ENCODE measurements at places on chromosomes 2 and 18.

- DNase-seq = no peak
These were observed 30.4 kb downstream of the ANKRD44 start for GRCh38 chr2:197280015-197280702.

DNA sequence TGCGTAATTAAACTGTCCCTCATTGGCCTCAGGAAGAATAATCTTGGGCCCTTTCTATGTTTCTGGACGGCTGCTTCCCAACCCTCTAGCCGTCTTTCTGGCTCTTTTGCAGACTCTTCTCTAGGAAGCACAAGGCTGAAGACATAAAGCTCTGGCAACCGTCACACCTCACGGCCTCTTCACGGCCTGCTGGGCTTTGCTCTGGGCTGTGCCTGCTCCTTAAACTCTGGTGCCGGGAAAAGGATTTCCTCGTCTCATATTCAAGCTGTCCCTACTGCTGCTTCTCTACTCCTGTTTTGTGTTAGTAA is 36.0 kb upstream of the WIPF1 start:
- peak; percentile 27 for DNase-seq

DNA sequence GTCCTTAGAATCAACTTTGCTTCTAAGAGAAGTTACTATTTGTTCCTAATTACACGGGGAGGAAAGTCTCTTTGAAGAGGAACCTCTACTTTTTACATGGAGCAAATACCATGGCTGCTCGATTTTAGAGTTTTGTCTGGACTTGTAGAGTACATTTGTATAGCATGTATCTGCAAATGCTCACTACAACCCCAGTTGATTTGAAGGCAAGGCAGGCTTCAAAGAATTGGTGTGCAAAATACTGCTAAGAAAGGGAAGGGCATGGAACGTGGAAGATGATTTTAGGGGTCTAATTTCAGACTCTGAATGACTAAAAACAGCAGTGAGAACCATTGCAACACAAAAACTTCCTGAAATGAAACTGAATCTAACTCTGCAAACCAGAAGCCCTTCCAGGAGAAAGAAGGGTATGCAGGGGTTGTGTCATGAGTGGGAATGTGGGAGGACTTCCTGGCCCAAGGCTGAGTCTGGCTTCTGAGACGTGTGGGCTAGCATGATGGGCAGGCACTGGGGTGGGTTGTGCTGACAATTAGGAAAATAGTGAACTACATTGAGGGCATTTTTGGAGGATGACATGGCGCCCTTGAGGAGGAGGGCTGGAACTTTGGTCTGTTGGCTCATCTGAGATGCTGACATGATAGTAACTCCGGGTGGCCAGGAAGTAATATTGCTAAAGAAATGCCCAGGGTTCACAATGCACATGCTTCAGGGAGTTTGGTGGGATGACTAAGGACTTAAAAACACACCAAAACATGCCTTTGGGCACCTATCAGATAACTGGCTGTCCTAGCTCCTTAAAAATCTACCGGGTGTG is 18.9 kb upstream of the IL1R2 start:
- no peak for DNase-seq

DNA sequence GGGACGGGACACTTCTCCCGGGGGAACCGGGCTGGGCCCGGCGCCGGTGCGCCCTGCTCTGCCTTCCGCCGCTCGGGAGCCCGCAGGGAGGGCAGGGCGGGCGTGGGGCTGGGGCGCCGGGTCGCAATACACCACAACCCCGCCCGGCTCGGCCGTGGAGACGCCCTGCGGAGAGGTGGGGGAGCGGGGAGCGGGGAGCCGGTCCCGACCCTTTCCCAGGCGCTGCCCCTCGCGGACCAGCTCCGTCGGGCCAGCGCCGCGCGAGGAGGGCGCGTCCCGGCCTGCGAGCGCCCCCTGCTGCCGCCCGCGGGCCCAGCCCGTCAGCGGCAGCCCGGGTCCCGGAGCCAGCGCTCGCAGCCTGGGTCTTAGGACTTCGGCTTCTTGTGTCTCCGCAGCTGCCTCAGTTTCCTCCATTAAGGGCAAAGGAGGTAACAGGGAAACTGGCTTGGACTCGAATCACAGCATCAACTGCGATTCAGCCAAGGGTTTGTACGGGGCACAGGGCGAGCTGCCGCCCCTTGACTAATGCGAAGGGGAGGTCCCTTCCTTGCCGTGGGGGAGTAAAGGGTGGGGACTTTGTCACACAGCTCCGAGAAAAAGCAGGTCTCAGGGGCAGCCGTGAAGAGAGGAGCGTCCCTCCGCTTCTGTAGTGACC is 635 bp upstream of the ADRA2B start:
- peak; percentile 57 for DNase-seq

GRCh38 chr2:95361216-95361980 is 41.1 kb upstream of the FAHD2A start:
- DNase-seq = no peak

GRCh38 chr2:19138264-19138825 is 220.1 kb downstream of the OSR1 start:
- DNase-seq = no peak

DNA sequence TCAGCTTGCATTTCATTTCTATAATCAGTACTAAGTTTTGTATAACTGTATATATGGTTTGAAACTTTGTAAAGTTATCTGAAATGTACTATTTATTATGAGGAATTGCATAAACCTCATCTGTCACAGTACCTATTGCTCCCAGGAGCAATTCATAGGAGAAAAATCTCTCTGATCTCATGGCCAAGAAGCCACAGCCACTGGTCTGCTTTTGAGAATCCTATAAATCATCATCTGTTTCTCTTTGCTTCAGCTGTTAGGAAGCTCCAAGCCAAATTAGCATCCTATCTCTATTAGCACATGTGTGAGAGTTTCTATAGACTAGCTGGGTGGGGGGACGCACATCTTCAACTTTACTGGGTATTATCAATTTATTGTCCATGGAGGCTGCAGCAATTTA is 210.3 kb downstream of the CYP26B1 start:
- no peak for DNase-seq

- no peak for DNase-seq
These were observed 122.7 kb downstream of the DOCK10 start for GRCh38 chr2:224919472-224920110.

DNA sequence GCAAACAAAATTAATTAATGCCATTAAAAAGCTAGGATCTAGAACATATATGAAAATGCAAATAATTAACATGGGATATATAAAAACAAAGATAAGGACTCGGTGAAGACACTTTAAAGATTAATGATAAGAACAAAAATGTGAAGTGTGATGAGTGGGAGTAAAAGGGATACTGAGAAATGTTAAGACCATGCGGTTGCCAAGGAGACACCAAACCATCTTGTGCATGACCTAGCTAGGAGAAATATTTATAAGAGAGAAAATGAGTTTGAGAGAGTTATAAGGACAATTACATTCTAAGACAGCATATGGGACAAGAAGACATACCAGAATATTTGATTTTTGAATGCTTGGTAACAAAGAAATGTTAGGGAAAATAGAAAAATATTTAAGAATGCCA is 25.4 kb upstream of the MAP2 start:
- no peak for DNase-seq

DNA sequence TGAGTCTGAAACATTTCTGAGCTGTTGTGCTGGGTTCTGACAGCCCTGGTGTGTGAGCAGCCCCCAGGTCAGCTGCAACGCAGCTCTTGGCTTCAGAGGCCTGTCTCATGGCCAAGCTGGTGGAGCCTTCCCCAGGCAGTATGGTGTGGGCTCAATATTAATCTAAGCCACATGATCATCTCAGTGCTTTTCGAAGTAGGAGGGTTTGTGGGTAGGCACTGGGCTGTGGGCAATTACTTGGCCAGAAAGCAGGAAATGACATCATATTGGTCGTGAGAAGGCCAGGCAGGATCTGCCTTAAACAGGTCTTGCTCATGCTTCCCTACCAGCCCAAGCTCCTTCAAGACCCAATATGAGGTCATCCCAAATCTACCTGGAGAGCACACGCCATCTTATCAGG is 26.9 kb downstream of the LOXHD1 start:
- DNase-seq = no peak

GRCh38 chr2:25286025-25286400 is 55.7 kb downstream of the DNMT3A start:
- DNase-seq = peak; percentile 69

DNA sequence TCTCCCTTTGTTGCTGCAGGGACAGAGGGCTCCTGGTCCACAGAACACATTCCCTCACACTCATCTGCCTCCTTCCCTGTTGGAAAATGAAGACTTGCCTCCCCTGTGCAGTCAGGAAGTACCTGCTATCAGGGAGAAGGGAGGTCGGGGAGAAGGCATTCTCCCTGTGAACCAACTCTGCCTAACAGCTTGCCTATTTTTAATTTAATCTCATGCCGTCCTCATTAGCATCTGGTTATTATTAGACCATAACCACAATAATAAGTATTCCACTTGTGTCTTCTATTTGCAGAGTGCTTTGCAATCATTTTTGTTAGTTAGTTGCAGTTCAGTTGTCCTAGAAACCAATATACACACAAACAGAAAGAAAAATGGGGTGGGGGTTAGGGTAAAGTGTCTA is 232.6 kb upstream of the SKOR2 start:
- DNase-seq = no peak

DNA sequence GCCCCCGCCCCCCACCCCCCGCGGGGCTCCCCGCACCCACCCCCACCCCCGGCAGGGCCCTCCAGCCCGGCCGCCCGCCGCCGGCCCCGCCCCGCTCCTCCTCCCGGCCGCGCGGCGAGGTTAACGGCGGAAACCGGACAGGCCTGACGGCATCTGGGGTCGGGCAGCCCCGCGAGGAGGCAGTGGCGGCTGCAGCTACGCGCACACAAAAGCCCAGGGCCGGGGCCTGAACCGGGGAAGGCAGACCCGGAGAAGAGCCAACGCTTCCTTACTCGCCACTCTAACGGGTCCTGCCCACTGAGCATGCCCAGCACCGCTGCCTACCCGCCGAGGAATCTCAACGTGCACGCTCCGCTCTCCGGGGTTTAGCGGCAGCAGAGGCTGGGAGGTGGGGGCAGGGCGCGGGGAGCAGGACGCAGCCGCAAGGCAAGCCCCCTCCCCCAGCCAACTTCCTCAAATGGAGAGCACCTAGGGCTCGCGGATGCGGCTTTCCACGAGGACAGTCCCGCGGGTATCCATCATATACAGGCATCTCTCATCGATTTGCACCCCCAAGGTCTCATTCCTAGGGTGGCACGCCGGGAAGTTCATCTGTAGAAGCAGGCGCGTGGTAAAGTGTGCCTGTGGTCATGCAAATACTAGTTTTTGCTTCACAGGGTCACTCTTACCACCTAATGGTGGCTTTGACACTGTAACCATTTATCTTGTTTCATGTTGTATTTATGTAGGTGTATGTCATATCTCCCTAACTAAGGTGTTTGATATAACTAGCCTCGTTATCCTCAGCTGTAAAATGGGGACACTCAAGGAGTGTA is at the start of gene MEMO1:
Gene MEMO1, minus strand, starts transcription at position 339 of the 815 bp plus-strand sequence. CDS start 761 bp downstream, outside the sequence.
- DNase-seq = peak; percentile 84

DNA sequence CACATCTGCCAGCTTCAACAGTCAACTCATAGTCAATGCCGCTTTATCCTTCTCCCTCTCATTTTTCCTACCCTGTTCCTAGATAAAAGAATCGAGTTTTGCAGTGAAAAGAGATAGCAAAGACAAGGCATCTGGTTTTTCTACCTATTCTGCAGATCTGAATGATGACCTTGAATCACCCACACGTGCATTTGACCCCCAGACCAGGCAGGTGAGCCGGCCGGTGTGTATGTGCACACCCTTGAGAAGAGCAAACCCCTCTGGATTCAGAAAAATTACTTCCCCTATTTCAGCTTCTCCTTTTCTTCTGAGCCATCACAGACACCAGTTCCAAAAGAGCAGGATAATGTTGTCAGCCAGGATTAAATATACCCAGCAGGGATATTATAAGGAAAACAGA is 115.6 kb upstream of the ST6GAL2 start:
- no peak for DNase-seq

- DNase-seq = no peak
These were observed 6.0 kb downstream of the TXNL1 start for GRCh38 chr18:56632070-56633022.

DNA sequence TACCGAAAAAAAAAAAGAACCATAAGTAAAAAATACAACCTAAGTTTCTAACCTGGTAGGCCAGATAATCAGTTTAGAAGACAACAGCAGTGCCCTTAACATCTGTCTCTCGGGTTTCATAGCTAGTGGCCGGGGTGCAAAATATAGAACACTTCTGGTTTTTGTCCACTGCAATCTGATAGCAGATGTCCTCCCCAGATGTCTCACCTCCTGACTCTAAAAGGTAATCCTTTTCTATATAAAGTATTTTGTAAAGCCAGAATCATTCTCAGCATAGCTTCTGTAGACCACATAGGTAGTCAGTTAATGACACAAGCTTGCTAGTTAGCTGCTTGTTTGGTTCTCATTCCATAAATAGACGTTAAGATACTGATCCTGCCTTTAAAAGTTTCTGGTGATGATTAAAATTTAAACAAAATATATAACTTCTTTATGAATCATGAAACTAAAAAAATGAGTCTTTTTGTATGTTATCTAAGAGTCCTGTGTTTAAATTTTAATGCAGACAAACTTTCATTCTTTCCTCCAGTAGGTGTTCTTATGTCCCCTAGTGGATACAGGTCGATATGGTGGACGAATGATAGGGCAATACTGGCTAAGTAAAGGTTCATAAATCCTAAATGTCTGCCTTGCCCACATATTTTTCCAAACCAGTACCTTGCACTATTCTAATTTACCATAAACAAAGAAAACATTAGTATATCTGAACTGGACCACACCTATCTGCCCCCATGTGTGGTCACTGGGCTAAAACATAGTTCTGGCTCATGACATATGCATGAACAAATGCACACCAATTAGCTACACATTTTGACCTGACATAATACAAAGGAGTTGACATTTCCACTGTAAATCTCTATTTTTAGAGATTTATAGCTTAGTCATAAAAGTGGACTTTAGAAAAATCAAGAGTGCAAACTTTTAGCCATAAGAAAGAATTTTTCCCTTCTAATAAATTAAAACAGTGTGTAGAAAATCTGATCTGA is 171.0 kb downstream of the SRBD1 start:
- DNase-seq = no peak

DNA sequence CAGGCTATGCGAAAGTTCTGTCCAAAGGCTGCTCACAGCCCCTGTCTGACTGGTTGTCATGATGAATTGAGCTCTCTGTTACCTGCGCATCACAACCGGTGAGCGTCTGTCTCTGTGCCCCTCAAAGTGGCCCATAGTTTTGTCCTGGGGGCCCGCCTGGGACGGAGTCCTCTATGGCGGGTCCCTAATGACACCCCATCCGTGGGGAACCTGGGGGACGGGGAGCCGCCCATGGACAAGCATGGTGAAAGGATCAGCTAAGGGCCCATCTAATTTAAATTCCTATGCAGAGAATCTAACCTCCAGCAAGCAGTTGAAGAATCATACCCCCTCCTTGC is 473 bp downstream of the ELMOD3 start:
- DNase-seq = no peak

Measured in thymus (tissue), 14 donors.